Ovary (tissue), 10 donors: ENCODE measurements at places on chromosomes 6 and 20. TPM values are rescaled to one million over a fixed set of nuclear protein-coding genes. Genes with fewer than 3 reads are reported as not detected.

Gene SYNDIG1
- not detected for total RNA-seq

- DNase-seq, result no peak
Observed at GRCh38 chr20:57596358-57596757, 23.9 kb downstream of the ZBP1 start.

DNA sequence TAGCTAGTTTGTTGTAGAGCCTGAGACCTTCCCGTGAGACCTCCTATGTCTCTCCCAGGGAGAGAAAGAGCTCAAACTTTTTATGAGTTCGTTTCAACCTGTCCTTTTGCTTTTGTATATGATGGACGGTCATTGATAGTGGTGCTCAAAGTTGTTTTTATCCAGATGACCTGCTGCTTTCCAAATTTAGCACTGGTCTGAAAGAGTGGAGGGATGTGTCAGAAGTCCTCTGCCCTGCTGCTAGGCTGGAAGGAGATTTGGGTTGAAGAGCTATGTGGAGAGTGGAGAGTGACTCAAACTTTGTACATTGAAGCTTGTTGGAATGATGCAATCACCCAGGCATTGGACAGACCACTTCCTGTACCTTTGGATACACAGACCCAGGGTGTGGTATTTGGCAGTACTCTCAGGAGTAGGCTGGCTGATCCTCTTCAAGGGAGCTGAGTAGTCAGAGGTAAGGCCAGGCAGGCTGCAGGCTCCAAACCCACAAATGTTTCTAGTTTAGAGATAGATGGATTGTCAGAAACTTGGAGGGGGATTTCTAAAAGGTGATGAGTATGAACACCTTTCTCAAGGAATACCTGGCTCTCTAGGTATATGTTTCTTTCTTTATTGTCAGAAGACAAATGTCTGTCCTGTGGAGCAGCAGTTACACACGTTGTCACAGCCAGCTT, 49.4 kb upstream of the RREB1 start:
- no peak for DNase-seq

GRCh38 chr6:115766745-115767462, 293.8 kb downstream of the FRK start:
- DNase-seq, result no peak

- DNase-seq, result no peak
Observed at GRCh38 chr6:33689879-33690278, 21.6 kb downstream of the UQCC2 start.

- DNase-seq, result no peak
Observed at GRCh38 chr20:36752582-36752981, 6.7 kb upstream of the NDRG3 start.

DNA sequence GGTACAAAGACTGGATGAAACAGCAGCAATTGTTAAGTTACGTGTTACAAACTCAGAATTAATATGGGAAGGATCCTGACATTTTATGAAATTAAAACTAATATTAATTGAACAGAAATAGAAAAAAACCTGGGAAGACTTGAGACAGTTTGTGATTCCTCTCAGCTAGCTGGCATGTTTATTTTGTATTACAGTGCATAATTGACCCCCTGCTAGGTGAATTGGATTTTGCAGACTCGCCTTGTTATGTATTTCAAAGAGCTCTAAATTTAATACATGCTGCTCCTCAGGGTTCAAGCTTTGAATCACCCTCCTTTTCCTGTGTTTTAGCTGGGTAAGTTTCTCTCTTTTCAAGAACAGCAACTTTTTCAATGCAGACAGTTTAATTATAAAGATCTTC, 339.4 kb downstream of the PLCB1 start:
- no peak for DNase-seq

- DNase-seq, result no peak
Observed at GRCh38 chr6:106145741-106146227, 59.6 kb downstream of the PRDM1 start.

DNA sequence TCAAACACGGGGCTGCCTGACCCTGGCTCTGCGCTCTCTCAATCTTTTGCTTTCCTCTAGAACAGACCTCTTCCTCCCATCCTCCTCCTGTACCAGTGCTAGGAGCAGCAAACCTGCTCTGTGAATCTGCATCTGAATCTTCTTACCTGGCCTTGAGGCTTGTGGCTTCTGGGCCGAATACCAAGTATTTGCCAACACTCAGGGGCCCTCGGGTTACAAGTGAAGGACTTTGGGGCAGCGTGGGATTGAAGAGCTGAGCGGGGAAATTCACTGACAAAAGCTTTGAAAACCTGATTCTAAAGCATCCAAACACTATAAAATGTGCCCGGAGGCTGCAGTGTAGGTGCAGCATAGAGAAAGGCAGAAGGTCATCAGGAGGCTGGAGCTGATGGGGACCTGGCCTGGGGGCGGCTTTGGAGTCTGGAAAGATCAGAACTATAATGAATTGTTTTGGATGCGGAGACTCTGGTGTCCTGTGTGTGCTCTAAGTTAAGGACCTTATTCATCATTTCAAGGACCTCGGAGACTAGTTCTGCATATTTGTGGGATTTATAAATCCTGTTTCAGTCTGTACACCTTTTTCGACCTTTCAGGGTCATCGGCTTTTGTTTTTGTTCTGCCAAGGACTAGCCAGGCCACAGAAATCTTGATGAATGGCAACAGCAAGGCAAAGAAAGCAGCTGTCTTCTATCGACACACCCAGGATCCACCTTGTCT, 16.4 kb upstream of the IGF2R start:
- no peak for DNase-seq

GRCh38 chr20:45138561-45139300, 14.5 kb upstream of the WFDC12 start:
- no peak for DNase-seq

GRCh38 chr20:58981628-58982364, 740 bp downstream of the NELFCD start:
- DNase-seq, result no peak
